ENCODE measurements at places on chromosomes 1 and 21. TPM values are rescaled to one million over a fixed set of nuclear protein-coding genes. Genes with fewer than 3 reads are reported as not detected.

DCDC2B gene
- 0.11 TPM for total RNA-seq

TEX38 gene
- total RNA-seq: not detected

RPL11 gene
- 1,242 TPM for total RNA-seq

SMIM1 gene
- 1.6 TPM for total RNA-seq

GSTM5 gene
- not detected for total RNA-seq

NUAK2 gene
- 4.7 TPM for total RNA-seq
